ENCODE measurements at places on chromosomes 3 and 15. TPM values are rescaled to one million over a fixed set of nuclear protein-coding genes. Genes with fewer than 3 reads are reported as not detected.

LRTM1 gene
- total RNA-seq = not detected

SNTN gene
- total RNA-seq = not detected

GABRA5 gene
- total RNA-seq = 3.2 TPM

SLC22A13 gene
- total RNA-seq = 0.26 TPM

ZBED2 gene
- not detected for total RNA-seq

MAPK6 gene
- 39.8 TPM for total RNA-seq

TM4SF18 gene
- total RNA-seq = 5.0 TPM

CHRD gene
- not detected for total RNA-seq

EPHA3 gene
- total RNA-seq = 25.6 TPM

SEMA4B gene
- 11.5 TPM for total RNA-seq

FGD5 gene
- total RNA-seq = not detected

PLSCR4 gene
- 0.75 TPM for total RNA-seq

MST1 gene
- 8.0 TPM for total RNA-seq

PLSCR1 gene
- 29.4 TPM for total RNA-seq

ITPKA gene
- total RNA-seq = 1.9 TPM

CLDN11 gene
- not detected for total RNA-seq

VIPR1 gene
- 13.5 TPM for total RNA-seq

ZNF502 gene
- total RNA-seq = 3.0 TPM

IP6K1 gene
- total RNA-seq = 36.0 TPM

AADACL2 gene
- not detected for total RNA-seq

MRAS gene
- total RNA-seq = 6.8 TPM

RBP2 gene
- not detected for total RNA-seq

ACP3 gene
- total RNA-seq = 0.24 TPM

SH3GL3 gene
- total RNA-seq = 3.7 TPM
